ENCODE measurements at places on chromosomes 5 and 9.

GRCh38 chr5:41790038-41790776, 80.0 kb downstream of the OXCT1 start:
- no peak for DNase-seq

DNA sequence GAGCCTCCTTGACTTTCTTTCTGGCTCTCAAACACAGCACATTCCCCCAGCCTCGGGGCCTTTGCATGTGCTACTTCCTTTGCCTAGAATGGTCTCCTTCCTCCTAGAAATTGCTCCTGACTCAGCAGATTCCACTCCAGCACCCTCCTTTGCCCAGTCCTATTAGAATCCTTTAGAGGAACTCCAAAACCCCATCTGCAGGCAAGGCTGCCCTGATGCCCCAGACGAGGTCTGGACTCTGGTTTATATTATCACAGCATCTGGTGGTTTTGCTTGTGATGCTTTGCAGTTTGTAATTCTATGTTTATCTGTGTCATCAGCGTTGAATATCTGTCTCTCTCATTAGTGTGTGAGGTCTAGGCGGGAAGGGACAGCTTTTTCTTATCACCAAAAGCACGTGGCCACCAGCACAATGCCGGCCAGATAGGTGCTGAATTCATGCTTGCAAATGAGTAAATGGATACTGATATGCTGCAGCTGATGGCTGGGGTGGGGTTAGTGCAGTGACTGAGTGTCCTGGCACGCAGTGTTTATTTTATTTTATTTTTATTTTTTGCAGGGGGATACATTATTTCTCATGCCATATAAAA, 30.0 kb upstream of the ANKH start:
- peak; percentile 48 for DNase-seq

DNA sequence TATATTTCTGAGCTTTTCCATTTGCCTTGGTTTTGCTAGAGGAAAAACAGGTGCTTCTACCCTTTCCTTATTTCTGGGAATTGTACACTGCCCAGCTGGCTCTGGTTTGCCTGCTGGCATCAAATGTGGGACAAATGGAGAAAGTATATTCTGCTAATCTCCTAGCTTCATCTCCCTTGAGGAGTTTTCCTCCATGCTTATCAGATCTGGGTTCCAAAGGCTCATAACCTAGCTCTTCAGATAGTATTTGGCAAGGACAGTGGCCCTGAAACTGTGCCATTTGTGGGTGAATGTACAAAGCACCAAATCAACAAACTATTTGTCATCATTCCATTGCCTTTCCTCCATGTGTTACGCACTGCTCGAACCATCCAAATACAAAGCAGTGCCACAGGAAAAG, 16.2 kb downstream of the PRLR start:
- no peak for DNase-seq

DNA sequence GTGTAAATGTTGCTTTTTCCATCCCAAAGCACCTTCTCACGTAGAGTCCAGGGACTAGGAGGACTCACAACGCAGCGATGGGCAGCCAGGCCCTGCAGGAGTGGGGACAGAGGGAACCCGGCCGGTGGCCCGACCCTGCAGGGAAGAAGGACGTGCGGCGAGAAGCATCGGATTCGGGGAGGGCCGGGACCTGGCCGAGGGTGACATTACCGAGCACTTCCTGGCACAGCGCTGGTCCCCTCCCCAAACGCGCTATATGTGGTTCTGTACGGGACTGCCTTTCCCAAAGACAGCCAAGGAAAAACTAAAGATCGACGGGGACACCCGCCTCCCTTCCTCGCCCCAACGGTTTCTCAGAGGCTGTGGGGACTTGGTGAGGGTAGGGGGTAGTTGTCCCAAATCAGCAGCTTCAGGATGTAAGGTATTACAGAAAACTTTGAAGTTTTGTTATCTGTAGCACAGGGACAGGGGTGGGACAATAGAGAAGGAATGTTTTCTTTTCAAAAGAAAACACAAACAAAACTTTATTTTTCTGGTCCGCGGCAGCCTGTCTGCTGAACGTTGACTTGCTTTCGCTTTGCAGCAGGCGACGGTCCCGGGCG, 887 bp upstream of the MAP3K1 start:
- peak; percentile 34 for DNase-seq

GRCh38 chr5:170200876-170201275, 31.9 kb upstream of the C5orf58 start:
- DNase-seq, result no peak

- no peak for DNase-seq
These were observed 75.7 kb downstream of the NR6A1 start for GRCh38 chr9:124695280-124695890.

DNA sequence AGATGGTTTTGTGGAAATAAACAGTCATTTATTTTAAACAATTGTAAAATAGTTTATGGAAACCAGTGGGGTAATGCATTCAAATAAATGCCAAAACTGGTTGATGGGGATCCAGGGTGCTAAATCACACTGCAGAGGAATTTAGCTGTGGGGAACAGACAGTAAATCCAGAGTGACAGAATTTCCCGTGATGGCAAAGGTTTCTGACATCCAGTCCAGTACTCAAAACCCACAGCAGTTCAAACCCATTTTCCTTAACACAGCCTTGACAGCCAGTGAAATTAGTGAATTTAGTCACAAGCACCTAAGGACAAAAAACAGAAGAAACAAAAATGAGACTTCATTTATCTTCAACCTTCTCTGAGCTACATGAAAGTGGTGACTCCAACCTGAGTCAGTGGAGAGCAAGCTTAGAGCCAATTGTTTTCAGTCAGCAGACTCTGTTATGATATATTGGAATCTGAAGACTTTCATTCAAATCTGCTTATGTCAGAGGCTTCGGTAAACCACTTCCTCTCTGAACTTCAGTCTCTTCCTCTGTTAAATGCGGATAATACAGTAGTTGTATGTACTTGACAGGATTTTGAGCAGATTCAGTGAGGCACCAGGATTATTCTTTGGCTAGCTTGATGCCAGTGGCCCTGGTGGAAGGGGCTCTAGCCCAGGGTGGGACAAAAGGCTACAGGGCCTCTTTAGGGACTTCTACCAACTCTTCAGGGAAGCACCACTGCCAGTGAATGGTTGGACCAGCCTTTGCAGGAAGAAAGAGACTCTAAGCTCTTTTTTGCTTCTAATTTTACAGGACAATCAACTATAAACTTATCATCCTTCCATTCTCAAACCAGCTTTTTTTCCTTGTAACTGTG, 185.3 kb downstream of the MAPKAP1 start:
- peak; percentile 60 for DNase-seq

- DNase-seq, result peak; percentile 7
These were observed 291.2 kb upstream of the PTPRD start for GRCh38 chr9:10903969-10904368.

GRCh38 chr9:97568461-97569275, 64.5 kb downstream of the TSTD2 start:
- no peak for DNase-seq

GRCh38 chr9:79952401-79952800, 380.6 kb downstream of the TLE4 start:
- no peak for DNase-seq

DNA sequence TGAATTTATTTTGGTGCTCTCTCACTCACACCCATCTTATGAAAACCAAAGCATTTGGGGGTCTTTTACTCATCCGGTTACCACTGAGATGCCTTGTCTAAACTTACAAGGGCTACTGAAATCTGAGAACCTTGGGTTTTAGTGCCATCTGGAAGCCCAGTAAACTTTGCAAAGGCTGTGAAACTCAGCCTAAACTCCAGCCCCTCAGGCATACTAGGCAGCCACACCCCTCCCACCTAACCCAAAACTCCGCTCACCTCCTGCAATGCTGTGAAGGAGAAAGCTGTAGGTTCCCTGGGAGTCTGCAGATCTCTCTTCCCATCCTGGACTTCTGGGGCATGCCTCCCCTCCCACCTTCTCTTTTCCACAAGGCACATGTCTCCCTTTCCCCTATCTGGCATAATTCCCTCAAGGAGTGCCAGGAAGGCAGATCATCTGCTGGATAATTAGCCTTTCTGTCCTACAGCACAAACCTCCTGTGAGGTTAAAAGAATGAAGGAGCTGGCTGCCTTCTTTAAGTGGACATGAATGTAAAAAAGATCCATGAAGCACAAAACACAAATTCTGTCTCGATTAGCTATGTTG, 71.5 kb upstream of the ANXA1 start:
- DNase-seq, result peak; percentile 8

- DNase-seq, result no peak
These were observed 95.4 kb downstream of the CACNA1B start for GRCh38 chr9:137972988-137973470.

DNA sequence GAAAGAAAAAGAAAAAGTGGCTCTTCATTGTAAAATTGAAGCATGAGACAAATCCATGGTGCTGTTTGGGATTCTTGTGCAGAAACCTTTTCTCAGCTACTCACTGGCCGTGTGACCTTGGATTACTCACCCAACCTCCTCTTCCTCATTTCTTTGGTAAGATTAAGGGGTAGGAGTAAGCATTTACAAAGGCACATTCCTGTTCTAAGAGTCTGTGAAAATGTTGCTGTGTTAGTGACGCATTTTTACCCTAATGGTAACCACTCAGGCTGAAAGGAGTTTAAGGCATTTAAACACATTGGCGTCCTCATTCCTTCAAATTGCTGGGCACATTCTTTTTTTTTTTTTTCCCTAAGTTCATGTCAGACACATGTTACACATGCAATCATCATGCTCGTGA, 4.3 kb downstream of the RAI14 start:
- DNase-seq, result no peak

DNA sequence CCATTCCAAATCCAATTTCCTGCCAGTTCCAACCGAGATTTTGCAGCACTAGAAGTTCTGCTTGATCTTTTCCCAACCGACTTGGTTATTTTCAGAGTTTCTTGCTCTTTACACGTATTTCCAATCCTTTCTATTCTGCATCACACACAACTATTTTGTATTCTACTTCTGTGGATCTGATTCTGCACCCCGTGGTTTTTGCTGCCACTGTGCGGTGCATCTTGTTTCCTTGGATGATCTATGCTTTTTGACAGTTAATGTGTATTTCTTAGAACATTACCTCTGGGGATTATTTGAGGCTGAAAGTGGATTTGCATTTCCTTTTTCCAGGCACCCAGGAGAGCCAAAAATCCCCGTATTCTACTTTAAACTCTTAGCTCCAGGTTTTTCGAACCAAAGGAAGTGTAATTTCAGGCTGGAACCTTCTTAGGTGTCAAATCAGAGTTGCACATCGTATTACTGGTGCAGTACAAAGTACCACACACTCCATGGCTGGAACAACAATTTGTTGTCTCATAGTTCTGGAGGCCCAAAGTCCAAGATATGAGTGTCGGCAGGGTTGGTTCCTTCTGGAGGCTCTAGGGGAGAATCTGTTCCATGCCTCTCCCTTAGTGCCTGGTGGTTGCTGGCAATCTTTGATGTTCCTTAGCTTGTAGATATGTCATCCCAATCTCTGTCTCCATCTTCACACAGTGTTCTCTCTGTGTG, 14.7 kb upstream of the SARDH start:
- no peak for DNase-seq

DNA sequence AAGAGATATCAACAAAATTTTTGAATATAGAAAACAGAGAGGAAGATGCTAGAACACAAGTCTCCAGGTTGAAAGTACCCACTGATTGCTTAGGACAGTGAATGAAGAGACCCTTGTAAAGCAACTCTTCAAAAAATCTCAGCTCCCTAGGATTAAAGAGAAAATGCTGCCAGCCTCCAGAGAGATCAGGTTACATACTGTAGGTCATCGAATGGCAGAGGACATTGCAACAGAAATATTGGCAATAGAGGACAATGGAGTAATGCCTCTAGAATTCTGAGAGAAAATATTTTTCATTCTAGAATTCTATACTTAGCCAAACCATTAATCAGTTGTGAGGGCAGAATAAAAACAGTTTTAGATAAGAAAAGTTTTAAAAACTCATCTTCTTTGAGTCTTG, 43.1 kb upstream of the ELL2 start:
- no peak for DNase-seq

DNA sequence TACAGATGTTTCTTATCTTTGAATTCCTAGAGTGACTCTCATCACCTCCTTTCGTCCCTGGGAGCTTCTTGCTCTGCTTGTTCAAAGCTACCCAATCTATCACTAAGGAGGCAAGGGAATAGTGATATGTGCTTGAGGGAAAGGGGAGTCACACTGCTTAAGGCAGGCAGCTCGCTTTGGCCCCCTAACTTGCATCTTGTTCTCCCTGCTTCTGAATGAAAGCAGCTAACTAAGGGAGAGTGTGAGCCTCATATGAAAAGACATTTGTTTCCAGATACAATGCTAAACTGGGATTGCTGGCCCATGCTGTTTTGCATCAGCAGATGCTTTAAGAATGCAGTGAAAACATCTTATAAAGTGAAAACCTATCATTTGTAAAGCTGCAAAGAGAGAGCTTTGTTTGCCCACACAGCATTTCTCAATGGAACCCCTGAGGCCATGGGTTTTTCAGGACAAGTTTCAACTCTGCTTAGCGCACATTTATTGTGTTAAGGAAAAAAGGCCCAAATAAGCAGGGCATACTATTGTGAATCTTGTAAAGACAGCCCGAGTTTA, 367.9 kb upstream of the ADAMTSL1 start:
- DNase-seq, result no peak

DNA sequence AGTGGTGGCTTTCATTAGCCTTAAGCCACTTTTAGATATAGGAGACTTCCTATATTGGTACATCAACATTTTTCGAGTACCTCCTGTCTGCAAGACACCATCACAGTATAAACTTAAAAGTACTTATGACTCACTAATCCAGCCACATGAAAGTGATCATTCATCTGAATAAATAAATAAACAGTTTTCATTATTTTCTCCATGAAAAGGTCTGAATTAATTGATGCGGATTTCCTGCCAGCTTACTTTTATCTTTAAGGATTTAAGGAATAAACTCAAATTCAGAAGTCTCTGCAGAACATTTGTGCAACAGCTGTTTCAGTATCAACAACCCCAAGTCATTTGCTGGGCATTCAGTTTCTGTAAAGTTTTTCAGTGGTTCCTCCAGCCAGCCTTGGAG, 4.0 kb downstream of the SAP30L start:
- no peak for DNase-seq

DNA sequence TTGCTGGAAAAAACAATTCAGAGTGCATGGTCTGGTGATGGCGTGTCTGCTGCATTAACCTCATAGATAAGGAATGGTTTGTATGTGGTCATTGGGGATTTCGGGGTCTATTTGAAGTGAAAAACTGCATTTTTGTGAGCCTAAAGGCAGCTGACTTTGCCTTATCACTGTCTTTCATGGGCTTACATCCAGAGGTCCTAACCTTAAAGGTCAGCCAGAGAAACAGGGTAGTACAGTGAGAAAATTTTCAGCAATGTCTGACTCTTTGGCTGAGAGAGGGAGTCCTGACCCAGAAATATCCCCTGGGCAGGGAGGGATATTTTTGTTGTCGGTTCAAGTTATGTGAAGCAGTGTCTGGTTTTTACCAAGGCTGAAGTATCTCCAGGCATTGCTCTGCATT, 5.7 kb downstream of the PCSK5 start:
- DNase-seq, result peak; percentile 83

DNA sequence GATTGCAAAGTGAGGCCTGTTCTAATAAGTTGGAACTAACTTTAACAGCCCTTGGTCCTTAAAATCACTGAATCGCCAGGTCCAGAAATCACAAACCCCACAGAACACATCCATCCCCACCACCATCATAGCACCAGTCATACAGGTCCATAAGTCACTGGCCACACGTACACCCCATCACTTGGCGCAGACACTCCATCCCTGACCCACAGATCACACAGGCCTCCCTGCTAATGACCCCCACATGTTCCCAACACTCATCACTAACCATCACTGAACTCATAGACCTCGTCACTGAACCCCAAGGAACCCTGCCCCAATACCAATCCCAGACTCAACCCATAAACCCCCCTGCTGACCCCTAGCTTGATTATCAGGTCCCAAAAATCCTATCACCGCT, 41.2 kb upstream of the ZNF300 start:
- DNase-seq, result no peak

Measured in umbilical cord (tissue), 2 donors.